Activated CD8-positive, alpha-beta memory T cell treated with anti-CD3 and anti-CD28 coated beads, Interleukin-2, amount 10 ng/mL, durations not matched to agents 7 days and 5 days (primary cell): ENCODE measurements at places on chromosomes 12 and 14. TPM values are rescaled to one million over a fixed set of nuclear protein-coding genes. Genes with fewer than 3 reads are reported as not detected.
A peak's percentile ranks its signal among the peaks of the same experiment; 100 is the strongest.

DNA sequence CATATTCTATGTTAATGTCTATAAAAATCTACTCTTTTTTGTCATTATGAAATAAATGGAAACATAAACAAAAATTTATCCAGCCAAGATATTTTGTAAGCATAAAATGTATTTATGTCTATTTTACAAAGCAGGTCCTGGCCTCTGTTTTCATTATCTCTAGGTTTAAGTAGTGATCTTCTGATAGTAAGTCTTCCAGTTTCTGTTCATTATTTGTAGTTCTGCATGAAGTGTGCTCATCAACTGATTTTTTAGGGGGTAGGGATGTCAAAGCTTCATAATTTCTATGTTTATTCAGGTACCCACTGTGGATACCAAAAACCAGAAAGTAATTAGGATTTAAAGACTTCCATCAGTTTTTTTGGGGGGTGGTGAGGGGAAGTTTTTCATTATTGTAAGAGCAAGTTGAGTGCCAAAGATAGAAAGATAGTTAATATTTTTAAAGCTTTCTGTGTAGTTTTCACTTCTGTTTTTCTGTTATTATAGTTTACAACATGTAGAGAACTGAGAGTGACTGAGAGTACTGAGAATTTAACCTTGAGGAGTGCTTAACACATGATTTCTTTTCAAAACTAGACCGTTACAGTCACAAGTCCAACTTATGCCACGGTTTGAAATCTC is 30.6 kb upstream of the LMO3 start:
- DNase-seq = no peak

GRCh38 chr14:51210594-51210993 is 29.5 kb upstream of the TMX1 start:
- DNase-seq = no peak

Gene ENDOU
- total RNA-seq = not detected

- DNase-seq = no peak
Observed at GRCh38 chr12:22759769-22760674, 135.1 kb downstream of the ETNK1 start.

Gene ARHGDIB
- 1,284 TPM for total RNA-seq

DNA sequence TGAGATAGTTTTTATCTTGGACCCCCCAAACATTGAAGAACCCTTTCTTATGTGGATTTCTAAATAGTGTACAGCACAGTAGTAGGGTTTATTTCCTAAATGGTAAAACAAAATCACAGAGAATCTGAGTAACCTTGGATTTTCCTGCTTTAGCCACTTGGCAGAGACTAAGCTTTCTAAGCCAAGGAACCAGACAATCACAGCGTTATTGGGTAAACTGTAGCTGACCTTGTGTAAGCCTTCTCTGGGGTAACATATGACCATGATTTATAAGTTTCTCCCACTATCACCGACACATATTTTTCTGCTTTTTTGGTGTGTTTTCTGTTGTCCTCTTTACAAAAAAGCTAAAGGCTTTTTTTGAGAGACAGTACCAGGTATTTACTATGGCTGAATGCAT is 136.3 kb upstream of the PZP start:
- DNase-seq = no peak

DNA sequence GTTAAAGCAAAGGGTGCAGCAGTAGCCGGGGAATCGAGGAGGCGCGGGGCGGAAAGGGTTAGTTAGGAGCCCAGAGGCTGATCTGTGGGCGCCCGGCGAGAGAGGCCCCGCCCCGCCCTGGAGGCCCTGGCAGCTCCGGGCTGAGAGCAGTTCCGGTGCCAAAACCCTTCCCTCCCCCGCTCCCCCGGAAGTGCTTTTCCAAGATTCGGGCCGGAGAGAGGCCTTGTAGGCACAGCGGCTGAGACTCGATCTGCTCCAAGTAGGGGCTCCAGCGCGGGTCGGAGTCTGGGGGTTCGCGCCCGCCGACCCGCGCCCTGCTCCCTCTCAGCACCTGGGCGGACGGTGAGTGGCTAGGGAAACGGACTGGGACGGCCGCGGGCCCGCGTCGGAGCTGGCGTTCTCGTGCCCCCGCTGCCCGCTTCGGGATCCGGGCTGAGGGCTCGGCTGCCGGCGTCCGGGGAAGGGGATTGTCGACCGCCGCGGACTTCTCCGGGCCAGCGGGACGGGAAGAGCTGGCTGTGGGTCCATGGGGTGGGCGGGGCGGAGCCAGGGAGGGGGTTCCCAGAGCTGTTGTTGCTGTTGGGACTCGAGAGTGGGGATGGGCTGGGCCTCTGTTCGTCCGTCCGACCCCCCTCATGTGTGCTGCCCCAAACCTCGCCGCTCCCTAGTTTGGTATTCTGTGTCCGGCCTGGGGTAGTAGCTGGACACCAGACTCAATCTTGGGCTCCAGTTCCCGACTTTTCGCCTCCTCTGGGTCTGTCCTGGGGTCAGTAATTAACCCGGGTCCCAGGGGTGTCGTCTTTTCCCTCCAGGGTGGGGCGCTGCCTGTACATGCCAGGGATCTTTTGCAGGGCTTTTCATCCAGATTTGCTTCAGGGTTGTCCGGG is at the start of gene FRS2:
Gene FRS2 (plus strand): TSS at position 200 of the 887 bp plus-strand sequence. CDS start 98,643 bp downstream, outside the sequence.
- peak; percentile 92 for DNase-seq

- DNase-seq = peak; percentile 61
Observed at GRCh38 chr12:54958048-54958658, 26.4 kb downstream of the TESPA1 start.

- no peak for DNase-seq
Observed at GRCh38 chr12:109488051-109488665, 10.7 kb downstream of the UBE3B start.

Gene MORN3
- total RNA-seq = 0.54 TPM

GRCh38 chr12:79300199-79300568 is 390.6 kb downstream of the PAWR start:
- no peak for DNase-seq

Gene OR4K5
- total RNA-seq = not detected

DNA sequence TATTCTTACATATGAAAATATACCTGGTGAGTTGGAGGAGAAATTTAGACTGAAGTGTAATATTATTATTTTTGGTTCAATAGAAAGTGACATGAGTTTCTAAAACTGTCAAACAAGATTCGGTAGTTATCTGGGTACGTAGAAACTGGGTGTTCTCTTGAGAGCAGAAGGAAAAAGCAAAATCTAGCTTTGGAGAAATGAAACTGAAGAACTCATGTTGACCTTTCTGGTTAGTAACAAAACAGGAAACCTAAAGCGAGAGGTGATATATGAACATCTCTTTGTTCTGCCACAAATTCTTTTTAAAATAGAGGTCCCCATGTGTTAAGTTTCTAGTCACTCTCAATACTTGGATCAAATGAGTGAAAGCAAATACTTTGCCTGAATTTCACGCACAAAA is 401.7 kb downstream of the TRHDE start:
- DNase-seq = no peak

DNA sequence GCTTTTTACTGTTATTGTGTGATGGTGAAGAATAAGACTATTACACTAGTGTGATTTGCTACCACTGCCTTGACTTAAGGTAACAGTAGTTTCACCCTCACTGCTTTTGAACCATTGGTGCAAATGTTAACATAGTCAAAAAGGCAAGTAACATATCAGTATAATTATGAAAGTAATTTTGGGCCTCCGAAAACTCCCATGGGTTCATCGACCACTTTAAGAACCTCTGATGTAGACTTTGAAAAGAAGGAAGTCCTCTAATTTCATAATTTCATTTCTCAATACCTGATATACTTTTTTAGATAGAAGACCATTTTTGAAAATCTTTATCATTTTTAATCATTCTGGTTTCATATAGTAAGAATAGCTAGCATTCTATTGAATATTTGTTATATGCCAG is 57.7 kb downstream of the ETNK1 start:
- DNase-seq = no peak

DNA sequence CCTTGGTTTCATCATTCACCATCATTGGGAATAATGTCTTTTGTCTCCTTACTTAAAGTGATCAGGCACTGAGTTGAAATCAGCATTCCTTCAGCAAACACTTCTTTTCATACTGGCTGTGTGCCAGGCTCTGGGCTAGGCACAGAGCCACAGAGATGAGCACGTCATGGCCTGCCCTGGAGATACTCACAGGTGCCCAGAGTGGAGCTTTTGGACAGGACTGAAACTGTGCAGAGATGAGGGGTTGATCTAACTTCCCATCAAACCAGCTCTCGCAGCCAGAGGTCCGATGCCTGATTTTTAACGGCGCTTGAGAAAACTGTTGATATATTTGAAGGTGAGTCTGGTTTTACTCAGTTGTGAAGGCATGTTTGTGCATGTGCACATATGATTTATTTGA is 43.1 kb downstream of the CACNA1C start:
- DNase-seq = no peak

- no peak for DNase-seq
Observed at GRCh38 chr14:102293781-102294180, 11.2 kb downstream of the MOK start.

Gene GLT1D1
- total RNA-seq = 0.70 TPM

DNA sequence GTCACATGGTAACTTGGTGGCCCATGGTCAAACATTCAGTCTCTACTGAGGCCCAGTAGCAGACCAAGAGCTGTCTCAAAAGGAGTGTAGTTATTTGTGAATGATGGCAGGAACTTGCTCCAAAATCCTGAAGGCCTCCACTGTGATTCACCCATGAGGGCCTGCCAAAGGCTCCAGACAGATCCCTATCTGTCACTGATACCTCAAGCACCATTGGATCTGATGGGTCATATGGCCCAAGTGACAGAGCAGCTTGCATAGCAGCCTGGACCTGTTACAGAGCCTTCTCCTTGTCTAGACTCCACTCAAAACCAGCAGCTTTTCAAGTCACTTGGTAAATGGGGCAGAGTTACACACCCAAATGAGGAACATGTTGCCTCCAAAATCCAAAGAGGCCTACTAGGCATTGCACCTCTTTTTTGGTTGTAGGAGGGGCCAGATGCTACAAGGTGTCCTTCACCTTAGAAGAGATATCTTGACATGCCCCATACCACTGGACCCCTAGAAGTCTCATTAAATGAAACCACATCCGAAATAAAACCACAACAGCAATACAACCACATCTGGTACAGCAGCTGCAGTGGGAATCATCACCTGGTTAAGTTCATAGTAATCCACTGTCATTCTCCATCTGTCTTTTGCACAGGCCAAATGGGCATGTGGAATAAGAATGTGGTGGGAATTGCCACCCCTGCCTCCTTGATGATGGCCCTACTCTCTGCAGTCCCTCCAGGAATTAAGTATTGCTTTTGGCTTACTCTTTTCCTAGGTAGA is 150.4 kb upstream of the MAX start:
- no peak for DNase-seq

- DNase-seq = no peak
Observed at GRCh38 chr12:1639538-1639937, 10.5 kb downstream of the WNT5B start.

DNA sequence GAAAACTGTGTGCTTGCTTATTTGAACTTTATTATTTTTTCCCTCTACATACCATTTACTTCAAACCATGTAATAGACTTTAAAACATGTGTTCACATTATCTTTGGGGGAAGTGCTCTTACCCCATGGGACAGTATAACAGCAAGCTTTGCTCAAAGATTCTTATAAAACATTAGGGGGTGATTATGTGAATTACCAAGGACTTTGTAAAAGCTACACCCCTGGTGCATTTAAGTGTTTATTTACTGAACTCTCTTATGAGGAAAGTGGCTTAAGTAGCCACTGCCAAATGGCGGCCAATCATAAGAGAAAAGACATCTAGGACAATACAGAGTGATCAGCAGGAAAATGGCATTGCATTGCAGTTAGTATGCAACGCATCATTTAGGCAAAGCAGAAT is 70.3 kb downstream of the CAPZA3 start:
- no peak for DNase-seq

Gene KRT72
- 0.15 TPM for total RNA-seq

Gene CBLN3
- total RNA-seq = 7.1 TPM

GRCh38 chr14:95504135-95505029 is 12.1 kb downstream of the SYNE3 start:
- DNase-seq = peak; percentile 75

GRCh38 chr12:122141911-122142725 is 31.9 kb downstream of the IL31 start:
- DNase-seq = no peak

GRCh38 chr12:12294215-12295005 is 27.6 kb upstream of the LRP6 start:
- no peak for DNase-seq

DNA sequence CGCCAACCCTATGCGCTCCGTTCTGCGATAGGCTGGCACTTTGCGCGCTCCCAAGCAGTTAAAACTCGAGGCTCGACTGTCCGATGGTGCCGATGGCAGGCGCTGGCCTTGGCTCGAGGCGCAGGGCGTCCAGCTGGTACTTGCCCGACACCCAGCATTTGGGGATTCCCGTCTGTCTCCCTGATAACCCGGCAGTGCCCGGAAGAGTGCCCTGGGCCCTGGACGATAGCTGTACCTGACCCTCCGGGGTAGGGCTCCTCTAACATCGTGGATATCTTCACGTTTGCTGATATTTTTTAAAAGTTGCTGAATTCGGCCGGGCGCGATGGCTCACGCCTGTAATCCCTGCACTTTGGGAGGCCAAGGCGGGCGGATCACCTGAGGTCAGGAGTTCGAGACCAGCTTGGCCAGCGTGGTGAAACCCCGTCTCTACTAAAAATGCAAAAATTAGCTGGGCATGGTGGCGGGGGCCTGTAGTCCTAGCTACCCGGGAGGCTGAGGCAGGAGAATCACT is 908 bp upstream of the WIF1 start:
- DNase-seq = no peak

- no peak for DNase-seq
Observed at GRCh38 chr14:69226178-69226577, 33.8 kb upstream of the GALNT16 start.

Gene SMAGP
- 1.4 TPM for total RNA-seq

DNA sequence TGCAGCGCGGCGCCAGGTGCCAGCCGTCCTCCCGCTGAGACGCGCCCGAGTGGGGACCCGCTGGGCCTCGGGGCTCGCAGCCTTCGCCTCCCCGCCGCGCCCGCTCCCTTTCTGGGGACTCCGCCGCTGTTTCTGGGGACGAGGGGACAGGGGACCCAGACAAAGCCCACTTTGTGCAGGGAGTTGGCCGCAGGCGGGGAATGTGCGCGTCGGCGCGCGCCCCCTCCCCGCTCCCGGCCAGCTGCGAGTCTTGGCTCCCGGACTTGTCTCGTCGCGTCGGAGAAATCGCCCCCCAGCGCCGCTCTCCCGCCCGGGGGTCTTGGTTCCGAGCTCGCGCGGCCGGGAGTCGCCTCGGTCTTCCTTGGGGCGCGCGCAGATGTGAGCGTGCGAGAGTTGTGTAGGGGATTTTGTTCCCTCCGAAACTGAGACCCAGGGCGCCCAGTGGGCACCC is 717 bp downstream of the VASH1 start:
- DNase-seq = peak; percentile 36

DNA sequence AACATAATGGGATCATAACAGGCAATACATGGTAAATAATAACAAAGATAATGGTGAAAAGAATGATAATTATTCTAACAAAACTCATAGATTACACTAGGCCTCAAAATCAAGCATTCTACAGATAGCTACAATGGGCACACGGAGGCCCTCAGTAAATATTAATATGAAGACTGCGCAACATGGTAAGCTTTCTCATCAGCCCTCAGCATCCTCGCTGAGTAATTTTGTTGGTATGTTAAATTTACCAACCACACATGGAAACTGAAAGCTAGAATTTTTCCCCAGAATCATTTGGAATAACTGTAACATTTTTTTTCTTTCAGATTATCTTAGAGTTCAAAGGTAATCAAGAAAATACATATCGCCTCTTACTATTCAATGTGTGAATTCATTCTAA is 74.2 kb upstream of the PYGL start:
- DNase-seq = no peak
